ENCODE measurements at places on chromosomes 1 and 21.

DNA sequence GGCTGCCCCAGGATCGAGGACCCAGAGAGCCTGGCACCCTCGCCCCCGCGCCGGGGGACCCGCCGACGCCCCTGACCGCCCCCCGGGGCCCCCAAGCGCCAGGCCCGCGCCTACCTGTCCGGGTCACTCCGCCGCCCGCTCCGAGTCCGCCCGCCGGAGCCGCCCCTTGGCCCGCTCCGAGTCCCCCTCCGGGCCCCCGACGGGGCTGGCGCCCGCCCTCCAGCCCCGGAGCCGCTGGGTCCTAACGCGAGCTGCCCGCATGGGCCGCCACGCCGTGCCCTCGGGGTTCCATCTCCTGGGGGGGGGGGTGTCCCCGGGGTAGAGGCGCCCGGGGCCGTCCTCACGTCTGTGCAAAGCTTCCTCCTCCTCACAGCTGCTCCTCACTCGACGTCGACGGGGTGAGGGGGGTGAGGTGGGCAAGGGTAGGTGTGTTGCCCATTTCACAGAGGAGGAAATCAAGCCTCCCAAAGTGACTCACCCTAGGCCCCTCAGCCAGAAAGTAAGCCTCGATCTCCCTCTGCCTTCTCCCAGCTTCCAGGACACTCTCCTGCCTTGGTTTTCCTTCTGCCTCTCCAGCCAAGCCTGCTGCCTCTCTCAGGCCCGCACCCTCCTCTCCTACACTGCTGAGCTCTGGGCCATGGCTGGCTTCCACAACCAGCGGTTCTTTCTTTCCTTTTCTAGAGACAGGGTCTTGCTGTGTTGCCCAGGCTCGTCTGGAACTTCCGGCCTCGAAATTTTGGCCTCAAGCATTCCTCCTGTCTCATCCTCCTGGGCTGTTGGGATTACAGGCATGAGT, at the start of gene MFAP2:
TSS of gene MFAP2 (minus strand) at position 148 of the 796 bp plus-strand sequence. CDS start 2,347 bp downstream, outside the sequence.
- DNase-seq, result no peak

DNA sequence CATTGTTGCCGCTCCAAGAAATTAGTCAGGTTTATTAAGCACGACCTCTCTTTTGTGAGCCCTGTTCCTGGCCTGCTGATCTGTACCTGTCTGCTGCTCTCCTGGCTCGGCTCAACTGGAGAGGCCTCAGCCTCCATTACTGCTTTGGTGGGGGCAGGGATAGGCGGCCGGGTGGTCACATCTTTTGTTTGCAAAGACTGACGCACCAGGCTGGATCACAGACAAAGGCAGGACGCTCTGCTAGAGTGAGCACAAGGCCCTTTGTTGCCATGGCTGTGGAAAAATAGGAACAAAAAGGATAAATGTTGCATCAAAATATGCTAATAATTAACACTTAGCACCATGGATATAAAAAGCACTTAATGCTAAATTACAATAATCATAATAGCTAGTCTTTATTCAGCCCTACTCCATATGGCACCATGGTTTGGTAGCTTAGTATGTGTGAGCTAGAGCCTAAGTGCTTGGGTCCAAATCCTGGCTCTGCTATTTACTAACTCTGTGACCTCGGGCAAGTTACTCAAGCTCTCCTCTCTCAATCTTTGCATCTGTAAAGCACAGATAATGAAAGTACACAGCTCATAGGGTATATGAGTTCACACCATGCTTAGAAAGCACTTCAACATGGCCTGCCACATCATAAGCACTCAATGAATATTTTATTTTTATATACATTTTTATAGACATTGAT, 28.9 kb upstream of the HPDL start:
- no peak for DNase-seq

- DNase-seq, result no peak
Measured at GRCh38 chr21:26597031-26597430, 23.9 kb upstream of the CYYR1 start.

- DNase-seq, result no peak
Measured at GRCh38 chr1:228182296-228183030, 16.9 kb downstream of the IBA57 start.
